ENCODE measurements at places on chromosomes 7 and 10.
A peak's percentile ranks its signal among the peaks of the same experiment; 100 is the strongest.

DNA sequence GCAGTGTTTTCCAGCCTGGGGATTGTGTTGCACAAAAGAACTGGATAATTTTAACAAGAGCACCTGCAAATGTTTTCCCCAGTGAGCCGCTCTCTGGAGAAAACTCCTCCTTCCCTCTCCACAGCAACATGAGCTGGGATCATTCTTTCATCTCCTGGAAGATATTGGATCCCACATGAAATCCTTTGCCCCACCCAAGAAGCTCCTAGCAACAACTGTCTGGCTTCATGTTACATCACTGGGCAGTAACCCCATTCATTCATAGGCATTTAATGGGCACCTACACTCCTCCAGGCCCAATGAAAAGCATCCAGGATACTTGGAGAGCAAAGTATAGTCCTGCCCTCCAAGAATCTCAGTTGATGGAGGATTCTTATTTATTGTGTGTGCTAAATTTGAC, 27.2 kb downstream of the LSM5 start:
- no peak for DNase-seq

DNA sequence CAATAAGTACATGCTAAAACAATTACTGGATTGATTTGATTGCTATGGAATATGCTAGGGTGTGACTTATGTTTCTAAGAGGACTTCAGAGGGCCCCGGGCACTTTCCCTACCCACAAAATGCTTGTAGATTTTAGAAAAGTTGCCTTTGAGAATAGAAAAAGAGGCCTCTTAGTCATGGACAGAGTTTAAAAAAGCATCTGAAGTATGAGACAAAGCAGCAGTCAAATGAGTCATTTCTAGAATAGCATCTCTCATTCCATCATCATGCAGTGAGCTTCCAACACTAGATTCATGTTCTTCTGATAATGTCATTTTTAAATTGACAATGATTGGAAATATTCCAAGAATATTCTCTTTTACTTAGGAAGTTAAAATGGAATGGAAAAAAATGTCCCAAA, 675.1 kb upstream of the PCDH15 start:
- no peak for DNase-seq

- DNase-seq, result no peak
These were observed 36.5 kb downstream of the PDSS1 start for GRCh38 chr10:26733750-26734568.

- DNase-seq, result no peak
These were observed 99.3 kb downstream of the PPP1R3A start for GRCh38 chr7:113819474-113819873.

GRCh38 chr10:93947055-93947454, 46.7 kb upstream of the PLCE1 start:
- no peak for DNase-seq

DNA sequence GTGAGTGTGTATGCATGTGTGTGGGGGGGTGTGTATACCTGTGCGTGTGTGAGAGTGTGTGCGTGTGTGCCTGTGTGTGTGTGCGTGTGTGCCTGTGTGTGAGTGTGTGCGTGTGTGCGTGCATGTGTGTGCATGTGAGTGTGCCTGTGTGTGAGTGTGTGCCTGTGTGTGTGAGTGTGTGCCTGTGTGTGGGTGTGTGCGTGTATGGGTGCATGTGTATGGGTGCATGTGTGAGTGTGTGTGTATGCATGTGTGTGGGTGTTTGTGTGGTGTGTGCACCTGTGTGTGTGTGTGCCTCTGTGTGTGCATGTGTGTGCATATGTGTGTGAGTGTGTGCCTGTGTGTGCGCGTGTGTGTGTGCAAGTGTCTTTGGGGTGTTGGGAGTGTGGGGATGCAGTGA, 6.4 kb downstream of the ANTXRL start:
- DNase-seq, result no peak

- no peak for DNase-seq
These were observed 433.2 kb upstream of the MGMT start for GRCh38 chr10:129033790-129034272.

- no peak for DNase-seq
These were observed 7.9 kb upstream of the C10orf120 start for GRCh38 chr10:122707535-122707934.

DNA sequence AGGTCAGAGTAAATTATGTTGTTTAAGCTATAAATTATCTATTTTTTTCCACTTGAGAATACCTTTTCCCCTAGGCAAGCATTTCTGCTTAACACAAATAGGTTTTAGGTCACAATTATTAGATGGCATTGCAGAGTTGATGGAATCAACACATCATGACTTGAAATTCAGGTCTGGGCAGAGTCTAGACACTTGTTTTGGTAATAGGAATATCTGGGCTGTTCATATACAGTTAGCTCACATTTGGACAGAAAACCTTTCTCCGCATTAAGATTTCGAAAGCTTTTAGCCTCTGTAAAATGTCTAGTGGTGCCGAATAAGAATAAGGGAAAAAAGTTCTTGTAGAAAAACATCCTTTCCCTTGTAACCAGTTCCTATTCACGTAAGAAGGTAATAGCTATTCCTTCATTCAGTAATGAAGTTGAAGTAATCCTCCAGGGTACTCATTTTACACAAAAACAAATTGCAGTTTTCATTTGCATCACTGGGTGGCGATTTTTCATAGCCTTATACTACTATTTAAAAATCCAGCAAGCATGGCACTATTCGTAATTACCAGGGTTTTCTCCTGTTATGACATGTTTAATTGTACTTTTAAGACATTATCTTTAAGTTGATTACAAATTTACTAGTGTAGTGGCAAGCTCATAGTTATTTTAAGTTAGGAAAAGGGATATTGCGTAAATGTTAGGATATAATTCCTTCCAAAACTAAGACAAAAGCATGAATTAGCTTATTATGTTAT, 37.0 kb downstream of the RPA3 start:
- DNase-seq, result peak; percentile 52

DNA sequence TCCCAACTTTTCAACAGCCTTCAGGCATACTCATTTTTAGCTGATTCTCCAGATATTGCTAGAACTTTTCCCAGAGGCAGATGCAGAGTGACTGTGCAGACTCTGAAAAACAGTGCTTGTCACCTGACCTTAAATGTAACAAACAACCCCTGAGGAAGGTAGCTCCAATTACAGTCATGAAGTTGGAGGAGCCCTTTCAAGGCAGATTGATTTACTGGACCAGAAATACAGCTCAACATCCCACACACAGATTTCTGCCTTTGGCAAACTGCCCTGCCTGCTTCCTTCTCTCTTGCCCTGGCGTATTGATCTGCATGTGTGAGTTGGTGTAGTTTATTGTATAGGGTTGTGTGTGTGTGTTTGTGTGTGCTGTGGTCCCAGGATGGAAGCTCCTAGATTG, 38.5 kb downstream of the PYROXD2 start:
- DNase-seq, result no peak

DNA sequence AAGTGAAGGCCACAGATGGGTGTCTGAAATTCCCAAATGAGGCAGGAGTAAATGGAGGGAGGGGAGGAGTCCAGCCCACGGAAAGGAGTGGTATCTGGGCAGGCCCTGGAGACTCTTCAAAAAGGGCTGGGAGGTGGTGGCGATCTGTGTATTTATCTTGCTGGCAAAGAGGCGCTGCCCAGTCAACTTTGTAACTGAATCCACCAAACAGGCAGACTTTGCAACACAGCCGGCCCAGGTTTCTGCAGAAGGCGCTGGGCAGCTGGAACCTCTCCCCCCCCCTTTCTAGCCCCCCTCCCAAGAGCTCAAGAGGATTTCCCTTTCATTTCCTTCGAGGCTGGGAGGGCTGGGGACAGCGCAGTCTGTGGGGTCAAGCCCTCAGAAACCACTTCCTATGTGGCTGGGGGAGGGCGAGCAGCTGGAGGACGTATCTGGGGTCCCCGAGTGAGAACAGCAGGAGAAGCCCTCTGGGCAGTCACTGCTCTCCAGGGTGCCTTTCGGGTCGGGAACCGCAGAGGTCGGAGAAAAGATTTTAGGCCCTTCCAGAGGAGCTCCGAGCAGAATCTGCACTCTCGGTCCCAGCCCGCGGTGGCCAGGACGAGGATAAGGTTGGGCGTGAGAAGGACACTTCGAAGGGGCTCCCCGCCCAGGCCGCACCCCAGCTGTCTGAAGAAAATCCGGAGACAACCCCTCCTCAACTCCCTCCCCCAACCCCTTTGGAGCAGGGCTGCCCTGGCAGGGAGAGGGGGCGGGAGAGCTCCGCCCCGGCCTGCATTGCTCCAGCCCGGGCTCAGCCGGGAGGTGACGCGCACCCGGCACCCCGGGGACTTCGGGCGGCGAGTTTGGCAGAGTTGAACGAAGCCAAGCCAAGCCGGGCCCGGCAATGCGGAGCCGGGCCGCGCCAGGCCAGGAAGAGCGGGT, 965 bp downstream of the ZCCHC24 start:
- peak; percentile 73 for DNase-seq

GRCh38 chr7:44325201-44325671, at the start of gene CAMK2B:
CAMK2B (minus strand) TSS chr7:44325594; CDS start chr7:44325421, 173 bp downstream.
- DNase-seq, result peak; percentile 50

GRCh38 chr10:98363220-98363619, 51.8 kb downstream of the PYROXD2 start:
- DNase-seq, result no peak

- DNase-seq, result no peak
These were observed 249.7 kb upstream of the IGFBP3 start for GRCh38 chr7:46170792-46171191.

GRCh38 chr7:10724449-10724848, 249.2 kb upstream of the PHF14 start:
- DNase-seq, result no peak

GRCh38 chr10:133226251-133226808, 3.7 kb upstream of the UTF1 start:
- peak; percentile 67 for DNase-seq

- no peak for DNase-seq
These were observed 531 bp upstream of the INTS15 start for GRCh38 chr7:6589151-6589828.

GRCh38 chr7:149524394-149524793, 26.8 kb upstream of the ZNF746 start:
- DNase-seq, result no peak

DNA sequence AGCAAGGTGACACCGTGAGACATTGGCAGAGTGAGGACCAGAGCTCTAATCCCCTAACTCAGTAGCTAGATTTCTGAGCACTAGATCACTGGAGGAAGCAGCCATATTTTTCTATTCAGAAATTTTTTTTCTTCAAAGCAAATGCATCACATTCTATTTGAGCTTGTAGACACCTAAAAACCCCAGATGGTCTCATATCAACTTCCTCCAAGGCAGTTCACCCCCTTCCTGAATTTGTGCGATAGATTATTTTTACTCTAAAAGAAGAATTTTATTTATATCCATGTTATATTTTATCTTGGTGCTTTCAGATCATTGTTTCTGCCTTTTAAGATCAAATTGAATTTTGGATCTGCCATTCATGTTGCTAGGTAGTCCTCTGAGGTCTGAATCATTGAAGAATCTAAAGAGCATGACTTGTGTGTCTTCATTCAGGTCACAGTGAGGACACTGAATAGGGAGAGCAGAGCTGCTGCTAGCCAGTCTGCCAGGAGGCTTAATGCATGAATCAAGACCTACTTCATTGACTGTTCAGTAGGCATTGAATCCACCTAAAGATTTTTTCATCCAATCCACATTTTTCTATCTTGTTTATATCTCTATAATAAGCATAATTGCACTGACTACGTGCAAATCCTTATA, 92.9 kb upstream of the LRRTM3 start:
- DNase-seq, result no peak

- no peak for DNase-seq
These were observed 16.3 kb downstream of the REEP3 start for GRCh38 chr10:63537536-63537935.

DNA sequence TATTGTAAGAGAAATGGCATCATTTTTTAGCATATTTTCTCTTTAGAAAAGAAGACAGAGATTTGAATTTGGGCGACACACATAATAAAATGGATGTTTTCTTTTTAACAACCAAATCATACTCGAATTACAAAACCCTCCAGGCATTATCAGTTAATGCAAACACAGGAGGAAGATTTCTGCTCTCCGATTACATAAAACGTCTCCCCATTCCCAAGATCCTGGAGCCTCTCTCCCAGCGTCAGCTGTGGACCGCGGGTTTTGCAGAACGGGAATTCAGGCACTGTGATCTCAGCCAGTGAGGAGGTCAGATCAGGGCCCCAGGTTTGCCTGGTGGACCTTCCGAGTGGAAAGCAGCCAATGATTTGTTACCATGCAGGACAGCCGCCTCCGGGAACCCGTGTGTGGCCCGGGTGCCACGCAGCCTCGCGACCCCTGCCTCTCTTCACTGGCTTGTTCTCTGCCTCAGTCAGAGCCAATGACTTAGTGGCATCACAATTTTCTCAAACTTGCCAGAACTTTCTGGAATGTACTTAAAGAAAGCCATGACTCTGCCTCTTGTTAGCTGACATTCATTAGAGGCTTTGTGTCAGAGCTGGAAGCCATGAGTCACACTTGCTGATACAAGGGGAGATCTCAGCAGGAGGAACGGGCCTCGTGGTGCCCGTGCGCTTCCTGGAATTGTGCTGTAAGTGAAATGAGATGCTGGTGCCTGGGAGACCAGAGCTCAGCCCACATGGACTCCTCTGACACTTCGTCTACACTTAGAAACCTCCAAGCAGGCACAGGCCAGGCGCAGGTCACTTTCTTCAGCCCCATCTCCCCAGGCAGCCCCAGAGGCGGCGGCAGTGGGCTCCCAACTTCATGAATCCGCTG, 246.1 kb downstream of the KLF6 start:
- peak; percentile 49 for DNase-seq

DNA sequence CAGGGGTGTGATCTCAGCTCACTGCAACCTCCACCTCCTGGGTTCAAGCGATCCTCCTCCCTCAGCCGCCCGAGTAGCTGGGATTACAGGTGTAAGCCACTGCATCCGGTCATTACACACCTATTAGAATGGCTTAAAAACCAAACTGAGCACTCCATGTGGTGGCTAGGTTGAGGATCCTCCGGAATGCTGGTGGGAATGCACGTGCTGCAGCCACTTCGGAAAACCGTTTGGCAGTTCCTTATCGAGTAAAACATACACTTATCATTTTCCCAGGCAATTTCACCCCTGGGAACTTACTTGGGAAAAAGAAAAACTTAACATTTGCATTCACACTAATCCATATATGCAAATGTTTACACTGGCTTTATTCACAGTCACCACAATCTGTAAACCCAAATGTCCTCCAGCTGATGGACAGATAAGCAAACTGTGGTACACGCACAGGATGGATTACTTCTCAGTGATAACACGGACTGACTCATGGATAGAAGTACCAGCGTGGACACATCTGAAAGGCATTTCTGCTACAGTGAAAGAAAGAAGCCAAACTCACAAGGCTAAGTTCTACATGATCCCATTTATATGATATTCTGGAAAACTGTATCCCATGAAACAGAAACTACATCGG, 20.4 kb downstream of the RFC2 start:
- DNase-seq, result no peak

All from activated CD4-positive, alpha-beta T cell treated with anti-CD3 and anti-CD28 coated beads for 36 hours (primary cell).